Osteocyte (in vitro differentiated cells): ENCODE measurements at places on chromosomes 2 and 18. TPM values are rescaled to one million over a fixed set of nuclear protein-coding genes. Genes with fewer than 3 reads are reported as not detected.

The CFAP210 gene
- total RNA-seq: 0.94 TPM in 1 of 2 replicates, not detected in the other

The PROKR1 gene
- not detected in 2 replicates for total RNA-seq

The DUSP19 gene
- total RNA-seq: 3.9 and 4.7 TPM in 2 replicates

The TOGARAM2 gene
- total RNA-seq: not detected in 2 replicates

GRCh38 chr2:242041816-242042215 is 172.3 kb downstream of the RTP5 start:
- peak; percentile 48 for DNase-seq

The RIT2 gene
- not detected in 2 replicates for total RNA-seq

GRCh38 chr2:236158969-236159777 is 9.0 kb downstream of the GBX2 start:
- DNase-seq: no peak

The ZNF521 gene
- 52.2 and 57.1 TPM in 2 replicates for total RNA-seq

- no peak for DNase-seq
Measured at GRCh38 chr18:37481072-37481471, 84.5 kb downstream of the CELF4 start.

GRCh38 chr2:104504331-104505073 is 349.4 kb upstream of the POU3F3 start:
- DNase-seq: no peak

- DNase-seq: peak; percentile 76
Measured at GRCh38 chr2:128593879-128594650, 275.4 kb upstream of the HS6ST1 start.

The ARL4C gene
- 35.1 and 37.1 TPM in 2 replicates for total RNA-seq

The DSG2 gene
- total RNA-seq: 16.6 and 18.5 TPM in 2 replicates

- DNase-seq: no peak
Measured at GRCh38 chr2:221502270-221503010, 69.7 kb downstream of the EPHA4 start.

The RUFY4 gene
- total RNA-seq: not detected in 2 replicates

- no peak for DNase-seq
Measured at GRCh38 chr2:205989271-205990071, 96.5 kb downstream of the INO80D start.

DNA sequence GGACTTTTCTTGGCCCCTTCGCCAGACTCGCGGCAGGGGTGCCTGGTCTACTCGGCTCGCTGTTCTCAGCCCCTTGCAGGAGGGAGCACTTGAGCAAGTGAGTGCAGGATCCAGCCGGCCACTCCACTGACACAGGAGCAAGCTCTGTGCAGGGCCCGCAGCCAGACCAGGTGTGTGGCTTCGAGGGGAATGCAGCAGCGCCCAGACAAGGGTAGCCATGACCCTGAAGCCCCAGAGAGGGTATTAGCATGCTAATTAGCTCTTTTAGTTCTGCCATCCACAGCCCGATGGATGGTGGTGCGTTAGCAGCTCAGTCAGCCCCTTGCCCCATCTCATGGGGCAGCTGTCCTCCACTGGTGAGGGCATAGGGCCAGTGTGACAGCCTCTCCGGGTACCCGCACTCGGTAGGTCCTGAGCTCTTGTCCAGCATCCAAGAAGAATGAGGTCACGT is 103.2 kb upstream of the HS6ST1 start:
- peak; percentile 70 for DNase-seq

The HAAO gene
- 0.73 and 1.1 TPM in 2 replicates for total RNA-seq

GRCh38 chr2:9941196-9941995 is 10.1 kb upstream of the GRHL1 start:
- DNase-seq: no peak

DNA sequence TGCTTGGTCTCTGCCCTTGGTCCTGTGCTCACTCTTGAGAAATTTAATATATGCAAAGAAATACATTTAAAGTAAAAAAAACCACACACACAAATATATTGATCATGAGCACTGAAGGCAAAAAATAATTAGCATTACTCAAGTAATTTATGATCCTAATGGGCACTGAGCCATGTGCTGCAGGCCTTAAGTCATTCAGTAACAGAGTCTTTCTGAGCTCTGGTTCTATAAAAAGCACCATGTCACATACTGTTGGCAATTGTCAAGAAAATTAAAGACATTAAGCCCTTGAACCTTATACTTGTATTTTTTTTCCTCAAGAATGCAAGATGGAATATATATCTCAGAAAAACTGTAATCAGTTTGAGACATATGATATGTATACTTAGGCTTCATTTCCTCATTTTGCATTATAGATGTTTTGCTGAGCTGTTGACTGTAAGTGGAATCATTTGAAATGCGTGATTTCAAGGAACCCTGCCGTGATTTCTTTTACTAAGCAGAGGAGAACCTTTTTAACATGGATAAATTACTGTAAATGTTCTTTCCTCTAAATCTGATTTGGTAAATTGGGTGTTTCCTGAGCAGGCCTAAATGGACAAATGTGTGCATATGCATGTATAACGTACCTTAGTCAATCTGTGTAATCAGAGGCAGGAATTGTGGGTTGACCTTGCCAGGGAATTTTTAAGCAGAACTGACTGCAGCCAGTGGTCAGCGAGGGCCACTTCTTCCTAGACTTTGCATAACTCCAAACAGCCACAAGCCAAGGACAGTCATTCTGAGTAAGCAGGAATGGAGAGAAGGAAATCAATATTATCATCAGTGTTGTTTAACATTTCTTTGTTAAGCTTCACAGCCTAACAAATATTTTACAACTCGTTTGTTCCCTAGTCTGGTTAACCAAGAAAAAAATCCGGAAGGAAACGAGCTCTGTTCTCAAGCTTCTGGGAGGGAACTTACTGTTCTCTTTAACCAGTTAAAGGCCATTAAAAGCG is 191.5 kb upstream of the ATP5MC3 start:
- DNase-seq: no peak

The MAPRE3 gene
- total RNA-seq: 9.4 and 9.5 TPM in 2 replicates

The ELOA2 gene
- total RNA-seq: not detected in 2 replicates

- DNase-seq: no peak
Measured at GRCh38 chr2:64943387-64944150, 45.6 kb upstream of the SLC1A4 start.

GRCh38 chr2:160590664-160591063 is 97.1 kb upstream of the RBMS1 start:
- no peak for DNase-seq

DNA sequence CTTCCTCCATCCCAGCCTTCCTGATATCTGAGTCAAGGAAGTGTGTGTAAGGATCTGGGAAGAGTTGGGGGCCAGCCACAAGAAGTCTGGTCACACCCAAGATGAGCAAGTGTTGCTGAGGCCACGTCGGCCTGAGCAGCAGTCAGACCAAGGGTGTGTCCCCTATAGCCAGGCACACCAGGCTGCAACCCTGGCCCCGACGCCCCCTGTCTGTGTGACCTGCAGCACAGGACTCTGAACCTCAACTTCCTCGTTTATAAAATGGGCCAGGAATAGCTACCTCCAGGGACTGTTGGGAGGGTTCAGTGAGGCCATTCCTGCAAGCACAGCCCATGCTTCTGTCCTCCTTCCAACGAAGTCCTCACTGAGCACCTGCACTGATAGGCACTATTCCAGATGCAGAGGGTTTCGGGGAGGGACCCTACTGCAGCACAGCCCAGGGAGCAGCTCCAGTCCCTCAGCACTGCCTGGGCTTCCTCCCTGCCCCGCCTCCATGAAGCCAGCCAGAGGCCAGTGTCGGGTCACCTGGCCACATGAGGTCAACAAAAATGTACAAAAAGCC is 13.3 kb downstream of the LIMS2 start:
- DNase-seq: no peak

The TDRD15 gene
- total RNA-seq: not detected in 2 replicates
